ENCODE measurements at places on chromosomes 1 and 21.

- no peaks in the 10 kb centered on the region for H3K4me1 ChIP-seq
- no peaks in the 10 kb centered on the region for H3K27me3 ChIP-seq
- no peak overlapping the region for H3K4me3 ChIP-seq
- no peak for DNase-seq
Observed at GRCh38 chr1:10022656-10023055, 10.1 kb upstream of the UBE4B start.

GRCh38 chr1:2604156-2604843 is 17.7 kb downstream of the PRXL2B start:
- H3K27ac ChIP-seq: no peak overlapping the region
- no peaks in the 10 kb centered on the region for H3K27me3 ChIP-seq
- H3K4me3 ChIP-seq: no peak overlapping the region
- DNase-seq: no peak
- H3K4me1 ChIP-seq: no peaks in the 10 kb centered on the region

DNA sequence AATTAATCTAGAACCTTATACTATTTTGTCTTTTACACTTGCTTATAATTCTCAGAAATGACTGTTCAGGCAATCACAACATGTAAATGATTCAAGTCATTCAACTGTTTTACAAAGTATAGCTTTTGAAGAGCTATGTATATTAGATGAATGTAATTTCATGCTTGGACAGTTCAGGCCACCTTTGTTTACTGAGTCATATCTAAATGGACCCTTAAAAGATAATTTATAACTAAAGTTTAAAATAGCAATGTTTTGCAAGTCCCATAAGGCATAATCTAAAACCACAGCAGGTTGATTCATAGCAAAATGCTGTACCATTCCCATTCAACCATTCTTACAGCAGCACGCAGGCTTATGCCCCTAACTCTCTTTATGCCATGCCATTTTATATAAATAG is 64.8 kb downstream of the PIK3R3 start:
- no peak for DNase-seq
- H3K4me1 ChIP-seq: no peaks in the 10 kb centered on the region
- H3K27ac ChIP-seq: no peak overlapping the region
- no peaks in the 10 kb centered on the region for H3K27me3 ChIP-seq
- H3K36me3 ChIP-seq: no peaks in the 10 kb centered on the region

DNA sequence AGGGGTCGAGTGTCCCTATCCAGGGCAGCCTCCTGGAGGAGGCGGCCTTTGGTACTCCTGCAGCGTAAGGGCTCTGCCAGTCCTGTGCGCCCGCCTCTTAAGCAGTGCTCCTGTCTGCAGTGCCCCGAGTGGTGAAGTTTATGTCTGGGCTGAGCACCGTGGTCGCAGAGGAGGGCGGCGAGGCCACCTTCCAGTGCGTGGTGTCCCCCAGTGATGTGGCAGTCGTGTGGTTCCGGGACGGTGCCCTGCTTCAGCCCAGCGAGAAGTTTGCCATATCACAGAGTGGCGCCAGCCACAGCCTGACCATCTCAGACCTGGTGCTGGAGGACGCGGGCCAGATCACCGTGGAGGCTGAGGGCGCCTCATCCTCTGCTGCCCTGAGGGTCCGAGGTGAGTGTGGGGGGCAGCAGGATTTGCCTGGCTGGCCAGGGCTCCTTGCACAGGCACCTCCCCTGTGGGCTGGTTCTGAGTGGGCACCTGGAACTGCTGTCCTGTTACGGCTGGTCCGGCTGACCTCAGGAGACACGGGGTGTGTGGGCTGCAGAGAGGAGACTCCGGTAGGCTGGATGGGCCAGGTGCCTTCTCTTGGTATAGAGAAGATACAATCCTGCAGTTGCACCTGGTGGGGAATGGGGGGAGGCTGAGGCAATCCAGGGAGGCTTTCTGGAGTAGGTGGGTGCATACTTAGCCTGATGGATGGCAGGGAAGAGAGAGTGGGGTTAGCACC is 66.8 kb downstream of the OBSCN start:
- no peak overlapping the region for H3K27ac ChIP-seq
- H3K4me3 ChIP-seq: no peak overlapping the region
- peaks cover 2% of the 10 kb centered on the region for H3K4me1 ChIP-seq
- H3K36me3 ChIP-seq: peaks cover 1% of the 10 kb centered on the region

GRCh38 chr1:8164670-8165069 is 138.6 kb upstream of the ERRFI1 start:
- no peak overlapping the region for H3K4me3 ChIP-seq
- H3K36me3 ChIP-seq: no peaks in the 10 kb centered on the region
- peaks cover 9% of the 10 kb centered on the region for H3K4me1 ChIP-seq
- no peak for DNase-seq
- no peaks in the 10 kb centered on the region for H3K27me3 ChIP-seq
- H3K27ac ChIP-seq: no peak overlapping the region

DNA sequence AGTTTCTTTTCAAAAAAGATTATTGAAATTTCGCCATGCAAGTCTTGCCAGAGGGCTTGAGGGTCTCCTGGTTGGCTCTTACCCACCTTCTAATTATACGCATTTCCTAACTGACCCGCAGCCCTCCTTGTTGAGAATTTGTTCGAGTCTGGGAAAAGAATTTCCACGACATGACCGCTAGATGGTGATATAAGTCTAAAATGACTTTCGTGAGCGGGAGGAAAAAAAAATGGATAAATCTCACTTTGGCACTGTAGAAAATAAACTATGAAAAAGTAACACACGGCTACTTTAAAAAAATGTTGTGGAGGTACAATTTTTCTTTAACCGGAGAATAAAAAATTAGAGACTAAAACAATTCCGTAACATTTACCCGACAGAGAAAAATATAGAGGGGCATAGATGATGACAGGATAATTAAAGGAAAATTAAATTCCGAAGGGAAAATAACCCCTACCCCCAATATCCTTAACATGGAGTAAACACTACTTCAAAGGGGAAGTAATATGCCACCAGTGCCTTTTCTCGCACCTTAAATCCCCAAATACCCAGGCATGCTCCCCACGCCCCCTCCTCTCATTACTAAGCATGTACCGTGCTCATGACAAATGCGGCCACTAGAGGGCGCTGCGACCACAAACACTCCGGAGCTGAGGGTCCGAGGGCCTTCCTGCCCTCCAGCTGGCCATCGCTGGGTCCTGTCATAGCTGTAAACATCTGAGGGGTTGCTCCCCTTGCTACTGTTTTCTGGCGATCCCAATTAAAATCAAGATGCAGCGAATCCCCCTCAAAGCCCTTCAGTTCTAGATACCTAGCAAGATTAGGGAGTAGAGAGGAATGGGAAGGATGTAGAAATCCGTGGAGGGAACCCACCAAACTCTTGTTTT is 266.9 kb downstream of the ASTN1 start:
- H3K27me3 ChIP-seq: no peaks in the 10 kb centered on the region
- no peaks in the 10 kb centered on the region for H3K36me3 ChIP-seq
- DNase-seq: peak; percentile 82
- peaks cover 2% of the 10 kb centered on the region for H3K4me1 ChIP-seq

GRCh38 chr21:45178070-45178608 is 103.8 kb downstream of the ADARB1 start:
- no peak overlapping the region for H3K4me3 ChIP-seq
- H3K36me3 ChIP-seq: no peaks in the 10 kb centered on the region
- no peak for DNase-seq
- H3K4me1 ChIP-seq: no peaks in the 10 kb centered on the region
- H3K27ac ChIP-seq: no peak overlapping the region

DNA sequence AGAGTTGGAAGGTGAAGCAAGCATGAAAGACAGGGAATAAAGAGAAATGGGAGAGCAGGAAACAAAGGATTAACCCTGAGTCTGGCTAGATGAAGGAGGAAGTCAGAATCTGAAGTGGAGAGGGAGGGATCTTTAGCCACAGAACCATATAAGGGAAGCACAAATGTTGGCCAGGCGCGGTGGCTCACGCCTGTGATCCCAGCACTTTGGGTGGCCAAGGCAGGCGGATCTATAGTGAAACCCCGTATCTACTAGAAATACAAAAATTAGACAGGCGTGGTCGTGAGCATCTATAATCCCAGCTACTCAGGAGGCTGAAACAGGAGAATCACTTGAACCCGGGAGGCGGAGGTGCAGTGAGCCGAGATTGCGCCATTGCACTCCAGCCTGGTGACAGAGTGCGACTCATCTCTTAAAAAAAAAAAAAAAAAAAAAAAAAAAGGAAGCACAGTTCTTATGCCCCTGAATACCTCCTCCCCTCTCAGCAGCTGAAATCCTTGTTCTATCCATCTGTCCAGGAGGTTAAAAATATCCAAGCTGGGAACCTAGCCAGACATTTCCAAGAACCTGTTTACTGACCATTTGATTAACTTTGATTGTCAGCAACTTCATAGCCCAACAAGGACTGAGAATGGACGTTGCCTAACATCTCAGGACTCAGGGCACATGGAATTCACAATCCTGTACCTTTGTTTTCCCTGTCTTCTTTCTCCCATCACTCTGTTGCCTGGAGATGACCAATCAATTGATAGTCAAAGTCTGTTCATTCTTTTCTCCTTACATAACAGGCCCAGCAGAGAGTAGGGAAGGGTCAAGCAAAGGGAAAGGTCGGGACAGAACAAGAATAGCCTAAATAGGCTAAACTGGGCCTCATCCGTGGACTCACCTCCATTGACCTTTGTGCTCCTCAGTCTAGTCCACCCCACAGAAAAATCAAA is 10.6 kb downstream of the TXNIP start:
- no peak overlapping the region for H3K4me3 ChIP-seq
- peak; percentile 67 for DNase-seq
- H3K36me3 ChIP-seq: no peaks in the 10 kb centered on the region
- H3K27me3 ChIP-seq: no peaks in the 10 kb centered on the region
- H3K27ac ChIP-seq: peak overlapping the region; percentile 22
- peaks cover 2% of the 10 kb centered on the region for H3K4me1 ChIP-seq

- H3K4me3 ChIP-seq: no peak within 1 kb of the TSS
- H3K36me3 ChIP-seq: no peaks in the 10 kb centered on the region
- no peaks in the 10 kb centered on the region for H3K27me3 ChIP-seq
- H3K4me1 ChIP-seq: no peaks in the 10 kb centered on the region
- H3K27ac ChIP-seq: no peak within 1 kb of the TSS
Observed at GRCh38 chr1:89125913-89126580, at the start of gene GBP2. TSS of gene GBP2 (minus strand) at chr1:89126114. CDS start at chr1:89121966, 4,148 bp downstream.

- H3K27ac ChIP-seq: no peak overlapping the region
- H3K27me3 ChIP-seq: no peaks in the 10 kb centered on the region
- DNase-seq: no peak
- no peaks in the 10 kb centered on the region for H3K4me1 ChIP-seq
Observed at GRCh38 chr1:20507248-20507563, 745 bp downstream of the MUL1 start.

DNA sequence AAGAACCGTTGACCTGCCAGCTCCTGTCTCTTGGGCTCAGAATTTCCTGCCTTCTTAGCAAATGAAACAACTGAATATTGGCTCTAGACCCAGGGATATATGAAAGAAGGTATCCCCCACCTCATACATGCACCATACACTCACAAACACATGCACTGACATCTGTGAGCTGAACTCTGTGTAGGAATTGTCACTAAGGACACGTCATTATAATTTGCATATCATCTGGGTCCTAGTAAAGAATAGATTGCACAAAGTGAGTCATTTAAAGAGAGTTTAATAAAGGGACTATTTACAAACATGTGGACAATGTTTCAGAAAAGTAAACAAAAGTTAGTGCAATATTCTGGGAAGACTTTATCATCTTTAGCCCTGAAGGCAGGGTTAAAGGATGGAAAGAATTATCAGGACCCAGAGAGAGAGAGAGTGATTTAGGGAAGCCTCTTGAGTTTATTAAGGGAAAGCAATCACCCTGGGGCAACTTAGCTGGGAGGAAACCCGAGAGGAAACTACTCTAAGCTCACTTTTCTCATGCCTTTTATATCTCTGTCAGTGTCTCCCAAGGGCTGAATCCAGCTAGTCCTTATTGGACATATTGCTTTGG is 74.1 kb upstream of the PLA2G4A start:
- no peaks in the 10 kb centered on the region for H3K36me3 ChIP-seq
- H3K27me3 ChIP-seq: no peaks in the 10 kb centered on the region
- H3K4me3 ChIP-seq: no peak overlapping the region
- no peak for DNase-seq
- H3K4me1 ChIP-seq: no peaks in the 10 kb centered on the region
- H3K27ac ChIP-seq: no peak overlapping the region

DNA sequence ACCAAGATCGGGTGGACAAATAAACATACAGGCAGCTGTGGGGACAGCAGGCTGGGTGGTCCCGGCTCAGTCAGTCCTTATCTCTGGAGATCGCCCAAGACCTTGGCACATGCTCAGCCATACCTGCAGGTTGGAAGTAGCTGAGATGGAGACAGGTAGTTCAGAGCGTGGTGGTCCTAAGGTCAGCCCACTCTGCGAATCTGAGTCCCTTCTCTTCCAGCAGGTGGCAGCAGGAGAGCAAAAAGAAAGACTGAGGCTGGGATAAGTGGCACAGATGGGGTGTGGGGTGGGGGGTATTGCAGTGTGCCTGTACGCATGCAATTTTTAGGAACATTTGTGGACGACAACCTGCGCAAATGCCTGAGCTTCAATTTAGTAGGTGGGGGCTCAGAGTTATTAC is 104.9 kb downstream of the TENT5C start:
- peaks cover 5% of the 10 kb centered on the region for H3K4me1 ChIP-seq
- DNase-seq: peak; percentile 50
- no peaks in the 10 kb centered on the region for H3K36me3 ChIP-seq

DNA sequence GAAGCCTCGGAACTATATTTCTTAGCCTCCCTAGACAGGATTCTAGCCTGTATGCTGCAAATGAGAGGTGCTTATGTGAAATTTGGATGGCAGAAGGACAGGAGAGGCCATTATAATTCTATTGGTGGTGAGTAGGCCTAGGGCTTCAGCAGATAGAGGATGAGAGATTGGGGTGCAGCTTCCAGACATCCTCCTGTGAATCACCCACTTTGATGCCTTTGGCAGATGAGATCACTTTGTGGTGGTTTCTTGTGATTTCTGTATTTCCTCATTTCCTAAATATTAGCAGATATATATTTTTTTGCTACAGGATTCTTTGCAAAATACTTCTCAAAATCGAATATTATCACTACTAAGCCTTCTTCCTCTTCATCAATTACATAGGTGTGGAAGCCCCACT is 37.3 kb downstream of the MFSD2A start:
- H3K27me3 ChIP-seq: no peaks in the 10 kb centered on the region
- H3K4me3 ChIP-seq: no peak overlapping the region
- no peaks in the 10 kb centered on the region for H3K4me1 ChIP-seq

DNA sequence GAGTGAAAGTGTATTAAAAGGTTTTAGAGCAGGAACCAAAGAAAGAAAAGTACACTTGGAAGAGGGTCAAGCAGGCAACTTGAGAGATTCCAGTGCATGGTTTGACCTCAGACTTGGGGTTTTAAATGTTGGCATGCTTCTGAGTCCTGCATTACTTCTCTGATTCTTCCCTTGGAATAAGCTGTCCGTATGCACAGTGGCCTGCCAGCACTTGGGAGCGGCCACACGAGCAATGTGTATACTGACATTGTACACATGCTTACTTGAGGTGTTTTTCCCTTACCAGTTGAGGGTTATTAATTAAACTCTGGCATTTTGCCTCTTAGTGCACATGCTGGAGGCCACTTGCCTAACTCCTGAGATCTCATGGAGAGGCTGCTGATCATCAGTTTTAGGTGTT is 786.6 kb upstream of the RGS18 start:
- no peak overlapping the region for H3K27ac ChIP-seq
- no peak for DNase-seq
- no peaks in the 10 kb centered on the region for H3K27me3 ChIP-seq
- no peak overlapping the region for H3K4me3 ChIP-seq
- H3K4me1 ChIP-seq: no peaks in the 10 kb centered on the region
- no peaks in the 10 kb centered on the region for H3K36me3 ChIP-seq
